Heart right ventricle (tissue), 16 donors: ENCODE measurements at places on chromosomes 16 and 17. TPM values are rescaled to one million over a fixed set of nuclear protein-coding genes. Genes with fewer than 3 reads are reported as not detected.

- DNase-seq: no peak
Observed at GRCh38 chr17:34156741-34157589, 98.1 kb upstream of the CCL2 start.

- no peak for DNase-seq
Observed at GRCh38 chr16:63145411-63145810, 1109.2 kb upstream of the CDH8 start.

DNA sequence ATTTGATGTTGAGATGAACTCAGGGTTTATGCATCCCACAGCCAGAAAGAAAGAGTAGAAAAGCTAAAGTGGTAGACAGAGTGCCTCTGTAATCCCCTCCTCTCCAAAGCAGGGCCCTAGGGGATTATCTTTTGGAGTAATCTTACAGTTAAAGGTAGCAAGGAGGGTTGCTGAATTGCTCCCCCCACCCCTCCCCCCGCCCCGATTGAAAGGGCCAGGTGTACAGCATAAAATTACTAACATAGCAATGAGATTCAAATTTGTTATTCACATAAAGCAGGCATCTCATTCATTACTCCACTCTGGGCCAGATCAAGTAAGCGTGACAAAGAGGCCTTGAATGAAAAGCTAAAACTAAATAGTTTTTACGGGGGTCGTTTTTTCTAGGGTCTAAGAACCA is 72.7 kb downstream of the STH start:
- no peak for DNase-seq

GRCh38 chr17:70668276-70668937 is 499.1 kb downstream of the KCNJ2 start:
- DNase-seq: no peak

- no peak for DNase-seq
Observed at GRCh38 chr17:15954222-15954621, 9.3 kb downstream of the ADORA2B start.

- no peak for DNase-seq
Observed at GRCh38 chr17:45270828-45271418, 9.0 kb upstream of the SPATA32 start.

DNA sequence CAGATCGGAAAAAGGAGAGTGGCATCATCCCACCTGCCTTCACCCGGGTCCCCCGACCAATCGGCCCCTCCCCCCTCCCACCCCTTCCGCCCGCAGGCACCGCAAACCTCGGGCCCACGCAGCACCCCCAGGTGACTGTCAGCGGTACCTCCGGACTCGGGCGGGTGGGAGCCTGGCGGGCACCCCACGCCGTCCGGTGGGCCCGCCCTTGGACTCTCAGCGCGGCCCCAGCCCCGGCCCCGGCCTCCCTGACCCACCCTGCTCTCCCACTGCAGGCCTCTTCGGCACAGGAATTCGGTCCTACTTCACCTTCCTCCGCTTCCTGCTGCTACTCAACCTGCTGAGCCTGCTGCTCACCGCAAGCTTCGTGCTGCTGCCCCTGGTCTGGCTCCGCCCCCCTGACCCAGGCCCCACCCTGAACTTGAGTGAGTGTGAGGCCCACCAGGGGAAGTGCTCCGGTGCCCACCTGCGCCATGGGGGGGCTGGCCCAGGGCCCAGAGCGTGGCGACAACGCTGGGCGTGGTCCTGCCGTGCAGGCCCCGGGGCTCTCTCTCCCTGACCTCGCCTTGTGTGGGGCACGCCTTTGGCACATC is 1.6 kb downstream of the TMC8 start:
- DNase-seq: peak; percentile 44

GRCh38 chr17:19567216-19568015 is 33.8 kb downstream of the SLC47A1 start:
- no peak for DNase-seq

DNA sequence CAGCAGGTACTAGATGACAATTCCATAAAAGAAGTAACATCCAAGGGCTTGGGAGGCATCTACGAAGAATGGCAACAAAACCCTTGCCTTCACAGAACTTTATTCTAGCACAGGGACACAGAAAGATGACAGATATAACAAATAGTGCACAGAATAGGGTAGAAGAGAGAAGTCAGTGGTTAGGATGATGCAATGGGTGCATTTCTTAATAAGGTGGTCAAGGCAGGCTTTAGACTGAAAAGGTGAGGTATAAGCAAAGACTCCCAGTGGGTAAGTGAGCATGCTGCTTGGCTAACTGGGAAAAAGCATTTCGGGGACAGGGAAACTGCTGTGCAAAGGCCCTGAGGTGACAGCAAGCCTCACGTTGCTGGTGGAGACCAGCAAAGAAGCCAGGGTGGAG is 175.9 kb downstream of the XYLT1 start:
- DNase-seq: no peak

- no peak for DNase-seq
Observed at GRCh38 chr16:85998868-85999729, 100.1 kb downstream of the IRF8 start.

- no peak for DNase-seq
Observed at GRCh38 chr16:28845761-28846079, 428 bp downstream of the TUFM start.

GRCh38 chr16:77467821-77468335 is 33.0 kb upstream of the ADAMTS18 start:
- DNase-seq: no peak

DNA sequence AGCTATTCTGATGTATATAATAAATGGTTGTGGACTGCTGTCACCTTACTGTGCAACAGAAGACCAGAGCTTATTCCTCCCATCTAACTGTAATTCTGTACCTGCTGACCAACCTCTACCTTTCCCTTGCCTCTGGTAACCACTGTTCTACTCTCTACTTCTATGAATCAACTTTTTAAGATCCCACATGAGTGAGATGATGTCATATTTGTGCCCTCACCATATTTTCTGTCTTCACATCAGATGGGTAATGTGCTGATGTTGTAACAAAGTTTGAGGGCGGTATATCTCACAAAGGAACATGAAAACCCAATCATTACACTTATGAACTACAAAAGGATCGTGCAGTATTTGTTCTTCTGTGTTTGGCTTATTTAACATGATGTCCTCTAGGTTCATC is 16.8 kb downstream of the BRD7 start:
- DNase-seq: no peak

- no peak for DNase-seq
Observed at GRCh38 chr17:50477976-50478375, 684 bp upstream of the RSAD1 start.

- DNase-seq: no peak
Observed at GRCh38 chr17:71392715-71393567, 727.9 kb upstream of the SOX9 start.

DNA sequence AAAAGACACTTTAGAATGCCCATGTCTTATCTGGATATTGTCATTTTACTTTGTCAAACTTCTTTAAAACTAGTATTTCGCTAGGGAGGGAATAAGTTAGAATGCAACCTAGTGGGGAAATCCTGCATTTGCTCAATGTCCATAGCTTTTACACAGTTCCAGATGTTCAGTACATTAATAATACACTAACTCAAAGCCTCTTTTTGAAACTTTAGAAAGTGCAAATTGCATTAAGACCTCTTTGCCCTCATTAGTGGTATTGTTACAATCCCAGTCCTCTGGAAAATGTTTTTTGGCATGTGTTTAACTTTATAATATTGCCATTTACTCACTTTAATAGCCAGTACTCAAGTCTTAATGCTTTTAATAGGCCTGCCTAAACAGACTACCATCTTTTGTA is 106.8 kb downstream of the BRIP1 start:
- DNase-seq: no peak

DNA sequence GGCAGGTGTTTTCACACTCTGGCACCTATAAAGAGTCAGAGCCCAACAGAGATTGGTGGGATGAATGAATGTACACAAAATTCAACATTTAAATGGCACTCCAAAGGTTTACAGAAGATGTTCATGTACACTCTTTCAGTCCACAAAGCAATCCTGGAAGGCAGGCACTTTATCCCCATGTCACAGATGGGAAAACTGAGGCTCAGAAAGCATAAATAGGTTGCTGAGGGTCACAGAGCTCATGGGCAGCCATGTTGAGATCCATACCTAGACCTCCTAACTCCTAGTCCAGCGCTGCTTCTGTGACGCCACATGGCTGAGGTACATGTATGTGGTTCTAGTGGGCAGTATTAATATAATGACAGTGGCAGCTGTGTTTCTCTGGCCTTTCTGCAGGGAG is 157.7 kb upstream of the LHX1 start:
- no peak for DNase-seq

- no peak for DNase-seq
Observed at GRCh38 chr17:36931697-36932382, 5.4 kb upstream of the LHX1 start.

GRCh38 chr17:4635823-4636375 is 5.6 kb downstream of the ALOX15 start:
- DNase-seq: no peak

GRCh38 chr17:47279062-47279801 is 25.6 kb downstream of the ITGB3 start:
- peak; percentile 67 for DNase-seq

- no peak for DNase-seq
Observed at GRCh38 chr17:81130385-81131361, 34.6 kb upstream of the PVALEF start.

- DNase-seq: no peak
Observed at GRCh38 chr17:79331492-79331891, 256.9 kb downstream of the ENGASE start.

- no peak for DNase-seq
Observed at GRCh38 chr17:58318627-58319172, 9.9 kb downstream of the TSPOAP1 start.

DNA sequence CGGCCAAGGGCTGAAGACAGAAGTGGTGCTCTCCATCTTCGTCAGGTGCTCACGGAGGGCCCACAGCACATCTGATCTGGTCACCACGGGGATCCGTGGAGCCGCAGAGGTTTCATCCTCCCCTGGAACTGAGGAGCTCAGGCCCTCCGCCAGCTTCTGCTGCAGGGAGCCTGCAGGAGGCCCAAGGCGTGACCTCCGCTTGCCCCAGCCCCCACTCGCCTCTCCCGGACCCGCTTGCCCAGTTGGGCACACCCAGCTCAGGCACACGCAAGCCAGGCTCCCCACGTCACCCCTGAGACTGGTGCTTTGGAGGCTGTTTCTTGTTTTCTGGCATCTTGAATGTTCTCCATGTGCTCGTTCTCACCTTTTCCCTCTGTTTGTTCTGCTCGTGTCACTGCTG is 39.4 kb upstream of the CHMP6 start:
- no peak for DNase-seq

DNA sequence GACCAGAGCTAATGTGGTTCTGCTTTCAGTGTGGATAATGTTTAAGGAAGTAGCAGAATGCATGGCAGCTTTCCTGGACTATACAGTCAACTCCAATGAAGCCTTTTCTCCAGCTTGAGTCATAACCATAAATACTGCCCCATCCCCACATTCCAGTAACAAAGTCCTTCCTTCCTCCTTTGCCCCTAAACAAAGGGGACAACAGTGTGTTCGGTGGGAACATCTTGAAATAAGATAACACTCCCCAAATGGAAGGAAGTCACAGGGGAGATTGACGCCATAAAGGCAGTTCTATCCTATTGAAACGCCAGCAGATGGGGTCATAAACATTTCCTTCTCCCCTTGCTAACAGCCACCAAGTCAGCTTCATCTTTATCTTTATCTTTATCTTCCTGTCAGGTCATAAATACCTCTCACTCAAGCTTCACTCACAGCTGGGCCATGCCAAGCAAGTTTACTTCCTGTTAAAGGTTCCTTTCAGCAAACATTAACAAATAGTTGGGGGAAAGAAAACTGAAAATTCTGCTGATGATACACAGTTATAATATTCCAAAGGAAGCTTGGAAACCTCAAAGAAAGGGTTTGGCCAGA is 136.7 kb downstream of the SNX11 start:
- DNase-seq: no peak

The HIGD1B gene
- 19.1 TPM for total RNA-seq

The ACADVL gene
- 951 TPM for total RNA-seq

The EME1 gene
- total RNA-seq: 0.79 TPM

The ITGA3 gene
- total RNA-seq: 27.7 TPM

The PNMT gene
- total RNA-seq: 12.8 TPM

The ZNF469 gene
- 0.96 TPM for total RNA-seq

The IRX5 gene
- total RNA-seq: 39.8 TPM

The KREMEN2 gene
- not detected for total RNA-seq

The ITGB4 gene
- total RNA-seq: 7.9 TPM

The PRMT7 gene
- total RNA-seq: 32.8 TPM

The KRT33A gene
- total RNA-seq: not detected

The AATK gene
- total RNA-seq: 6.8 TPM

The BAHCC1 gene
- 11.1 TPM for total RNA-seq
